ENCODE measurements at places on chromosomes 3 and 15.

DNA sequence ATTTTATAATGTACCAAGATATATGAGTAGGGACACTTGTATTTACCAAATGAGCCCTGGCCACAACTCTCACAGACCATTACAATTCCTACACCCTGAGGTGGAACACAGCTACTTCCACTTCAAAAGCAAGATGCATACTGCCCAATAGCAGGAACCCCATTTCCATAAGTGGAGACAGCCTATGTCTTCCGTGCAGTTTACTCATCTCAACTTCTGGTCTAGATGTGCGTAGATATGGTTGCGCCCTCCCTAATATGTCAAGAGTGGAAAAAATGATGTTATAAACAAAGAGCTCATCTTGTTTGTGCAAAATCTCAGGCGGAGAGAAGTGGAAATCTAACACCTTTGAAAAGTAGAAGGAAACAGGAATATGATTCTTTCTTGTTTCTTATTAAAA is 44.6 kb downstream of the RAB27A start:
- H3K27me3 ChIP-seq, result no peaks in the 10 kb centered on the region
- no peak overlapping the region for H3K27ac ChIP-seq
- no peaks in the 10 kb centered on the region for H3K4me1 ChIP-seq

GRCh38 chr3:42055291-42055690 is 35.9 kb upstream of the TRAK1 start:
- no peaks in the 10 kb centered on the region for H3K4me1 ChIP-seq
- no peak for DNase-seq
- H3K27me3 ChIP-seq, result no peaks in the 10 kb centered on the region
- no peaks in the 10 kb centered on the region for H3K36me3 ChIP-seq
- no peak overlapping the region for H3K4me3 ChIP-seq
- H3K27ac ChIP-seq, result no peak overlapping the region

DNA sequence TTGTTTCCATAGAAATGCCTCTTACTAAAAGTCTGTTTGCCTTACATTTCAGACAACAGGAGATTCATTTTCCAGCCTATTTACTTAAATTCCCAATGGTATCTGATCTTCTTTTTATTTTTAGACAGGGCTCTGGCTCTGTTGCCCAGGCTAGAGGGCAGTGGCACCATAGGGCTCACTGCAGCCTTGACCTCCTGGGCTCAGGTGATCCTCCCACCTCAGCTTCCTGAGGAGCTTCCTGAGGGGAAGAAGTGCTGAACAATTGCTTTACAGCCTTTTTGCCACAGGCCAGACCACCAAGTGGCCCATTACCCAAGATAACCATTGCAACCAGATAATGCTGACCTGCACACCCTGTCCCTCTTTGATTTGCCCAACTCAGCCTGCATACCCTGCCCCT is 126.3 kb downstream of the PLCH1 start:
- H3K27ac ChIP-seq, result peak overlapping the region; percentile 69
- no peak for DNase-seq
- H3K4me1 ChIP-seq, result peaks cover 28% of the 10 kb centered on the region
- no peaks in the 10 kb centered on the region for H3K36me3 ChIP-seq

DNA sequence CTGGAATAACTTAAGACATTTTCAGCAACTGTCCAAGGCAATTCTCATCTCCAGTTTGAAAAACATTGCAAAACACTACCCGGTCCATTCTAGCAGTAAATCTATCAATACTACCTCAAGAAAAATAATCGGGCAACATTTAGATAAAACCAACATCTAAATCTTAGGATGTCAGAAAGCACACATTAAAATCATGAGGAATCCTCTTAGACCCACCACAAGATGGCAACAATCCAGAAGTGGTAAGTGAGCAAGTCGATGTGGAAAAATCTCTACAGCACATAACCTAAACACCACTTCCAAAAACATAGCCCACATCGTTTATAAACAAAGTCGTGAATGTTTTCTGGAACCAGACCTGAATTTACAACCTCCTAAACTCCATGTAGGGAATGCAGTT is 5.7 kb downstream of the PLCH1 start:
- no peak for DNase-seq
- H3K27ac ChIP-seq, result no peak overlapping the region
- no peak overlapping the region for H3K4me3 ChIP-seq
- H3K27me3 ChIP-seq, result peaks cover 17% of the 10 kb centered on the region
- no peaks in the 10 kb centered on the region for H3K36me3 ChIP-seq
- H3K4me1 ChIP-seq, result peaks cover 7% of the 10 kb centered on the region

- H3K27ac ChIP-seq, result no peak overlapping the region
- peaks cover 4% of the 10 kb centered on the region for H3K27me3 ChIP-seq
- no peaks in the 10 kb centered on the region for H3K36me3 ChIP-seq
Measured at GRCh38 chr15:36882487-36883131, 217.7 kb downstream of the MEIS2 start.

- H3K4me3 ChIP-seq, result no peak overlapping the region
- H3K36me3 ChIP-seq, result peaks cover 28% of the 10 kb centered on the region
- DNase-seq, result no peak
- H3K27ac ChIP-seq, result no peak overlapping the region
- H3K27me3 ChIP-seq, result no peaks in the 10 kb centered on the region
- H3K4me1 ChIP-seq, result no peaks in the 10 kb centered on the region
Measured at GRCh38 chr3:152355744-152356665, 87.3 kb downstream of the MBNL1 start.

DNA sequence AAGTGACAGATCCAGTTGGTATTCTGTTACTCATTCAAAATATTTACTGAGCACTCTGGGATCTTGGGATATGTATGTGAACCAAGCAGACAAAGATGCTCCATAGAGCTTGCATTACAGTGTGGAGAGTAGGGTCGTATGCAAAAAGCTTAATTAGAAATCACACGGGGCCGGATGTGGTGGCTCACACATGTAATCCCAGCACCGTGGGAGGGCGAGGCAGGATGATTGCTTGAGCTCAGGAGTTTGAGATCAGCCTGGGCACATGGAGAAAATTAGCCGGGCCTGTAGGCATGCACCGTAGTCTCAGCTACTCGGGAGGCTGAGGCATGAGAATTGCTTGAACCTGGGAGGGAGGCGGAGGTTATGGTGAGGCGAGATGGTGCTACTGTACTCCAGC is 68.7 kb upstream of the MB21D2 start:
- no peaks in the 10 kb centered on the region for H3K36me3 ChIP-seq
- H3K27ac ChIP-seq, result no peak overlapping the region
- no peak for DNase-seq

DNA sequence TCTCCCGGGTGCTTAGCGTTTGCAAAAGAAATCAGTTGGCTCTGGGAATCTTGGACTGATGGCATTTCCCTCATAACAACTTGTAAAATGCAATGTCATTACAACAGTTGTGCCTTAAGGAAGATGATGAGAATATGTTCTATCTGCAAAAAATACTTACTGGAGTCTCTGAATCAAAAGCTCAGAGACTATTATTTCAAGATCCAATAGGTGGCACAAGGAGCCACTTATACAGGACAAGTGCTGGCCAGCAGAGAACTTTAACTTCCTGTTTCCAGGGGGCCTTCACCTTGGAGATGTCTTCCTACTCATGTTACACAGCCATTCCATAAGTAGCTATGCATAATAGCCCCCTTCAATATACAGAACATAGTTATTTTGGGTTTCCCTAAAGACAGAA is 8.9 kb upstream of the RPS27L start:
- no peak overlapping the region for H3K27ac ChIP-seq
- no peak for DNase-seq
- no peaks in the 10 kb centered on the region for H3K36me3 ChIP-seq
- H3K4me1 ChIP-seq, result no peaks in the 10 kb centered on the region

DNA sequence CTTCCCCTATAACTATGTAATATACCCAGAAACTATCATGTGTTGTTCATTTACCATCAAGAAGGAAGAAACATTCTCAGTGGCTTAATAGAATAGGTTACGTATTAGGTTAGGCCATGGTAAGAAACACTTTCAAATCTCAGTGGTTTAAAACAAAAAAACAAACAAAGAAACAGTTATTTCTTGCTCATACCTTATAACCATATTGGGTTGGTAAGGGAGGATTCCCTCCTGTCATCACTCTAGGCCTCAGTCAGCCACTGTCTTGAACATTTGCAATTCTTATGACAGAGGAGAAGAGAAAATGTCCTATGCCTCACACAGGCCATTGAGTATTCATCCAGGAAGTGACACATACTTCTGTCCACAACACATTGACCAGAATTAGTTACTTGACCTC is 727.7 kb upstream of the NECTIN3 start:
- H3K4me3 ChIP-seq, result no peak overlapping the region
- no peak overlapping the region for H3K27ac ChIP-seq
- no peaks in the 10 kb centered on the region for H3K36me3 ChIP-seq
- DNase-seq, result no peak

GRCh38 chr3:107992976-107993684 is 97.7 kb downstream of the CD47 start:
- H3K27ac ChIP-seq, result no peak overlapping the region
- no peak overlapping the region for H3K4me3 ChIP-seq
- no peaks in the 10 kb centered on the region for H3K36me3 ChIP-seq
- no peaks in the 10 kb centered on the region for H3K27me3 ChIP-seq
- no peak for DNase-seq
- H3K4me1 ChIP-seq, result no peaks in the 10 kb centered on the region

DNA sequence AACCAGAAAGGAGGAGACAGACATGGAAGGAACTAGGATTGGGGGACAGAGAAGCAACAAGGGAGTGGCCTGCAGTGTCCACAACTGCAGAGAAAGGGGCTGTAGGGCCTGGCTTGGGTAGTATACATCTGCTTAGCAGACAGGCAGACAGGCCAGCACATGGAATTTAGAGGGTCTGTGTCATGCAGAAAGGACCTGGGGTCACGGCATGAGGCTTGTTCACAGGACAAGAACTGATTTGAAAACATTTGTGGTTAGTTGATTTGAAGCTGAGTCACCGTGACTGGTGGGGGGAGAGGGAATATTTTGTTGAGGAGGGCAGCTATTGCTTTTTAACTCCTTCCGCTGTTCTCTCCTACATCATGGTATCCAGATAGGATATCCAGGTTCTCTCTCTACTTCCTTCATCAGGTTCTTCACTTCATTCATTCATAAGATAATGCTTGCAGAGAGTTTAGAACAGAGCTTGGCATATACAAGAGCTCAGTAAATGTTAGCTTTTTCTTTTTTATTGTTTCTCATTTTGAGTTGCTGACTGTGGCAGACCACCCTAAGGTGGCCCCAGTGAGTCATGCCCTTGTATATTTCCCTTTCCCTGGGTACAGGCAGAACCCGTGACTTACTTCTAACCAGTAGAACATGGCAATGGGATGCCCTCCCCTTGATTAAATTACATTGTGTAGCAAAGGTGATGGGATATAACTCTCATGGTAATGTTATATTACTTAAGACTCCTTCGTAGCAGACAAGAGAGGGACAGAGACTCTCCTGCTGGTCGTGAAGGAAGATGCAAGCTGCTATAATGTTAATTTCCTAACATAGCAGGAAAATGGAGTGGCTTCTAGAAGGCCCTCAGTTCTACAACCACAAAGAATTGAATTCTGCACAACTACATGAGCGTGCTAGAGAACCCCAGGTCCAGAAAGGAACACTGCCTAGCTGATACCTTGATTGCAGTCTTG is 95.0 kb upstream of the NMNAT3 start:
- H3K4me3 ChIP-seq, result no peak overlapping the region
- H3K4me1 ChIP-seq, result no peaks in the 10 kb centered on the region
- no peak for DNase-seq
- no peaks in the 10 kb centered on the region for H3K27me3 ChIP-seq
- no peaks in the 10 kb centered on the region for H3K36me3 ChIP-seq
- no peak overlapping the region for H3K27ac ChIP-seq

GRCh38 chr3:52231502-52232278 is 6.2 kb upstream of the TLR9 start:
- peak; percentile 80 for DNase-seq
- H3K36me3 ChIP-seq, result peaks cover 66% of the 10 kb centered on the region
- H3K27ac ChIP-seq, result no peak overlapping the region
- no peaks in the 10 kb centered on the region for H3K27me3 ChIP-seq
- no peak overlapping the region for H3K4me3 ChIP-seq
- H3K4me1 ChIP-seq, result peaks cover 26% of the 10 kb centered on the region

DNA sequence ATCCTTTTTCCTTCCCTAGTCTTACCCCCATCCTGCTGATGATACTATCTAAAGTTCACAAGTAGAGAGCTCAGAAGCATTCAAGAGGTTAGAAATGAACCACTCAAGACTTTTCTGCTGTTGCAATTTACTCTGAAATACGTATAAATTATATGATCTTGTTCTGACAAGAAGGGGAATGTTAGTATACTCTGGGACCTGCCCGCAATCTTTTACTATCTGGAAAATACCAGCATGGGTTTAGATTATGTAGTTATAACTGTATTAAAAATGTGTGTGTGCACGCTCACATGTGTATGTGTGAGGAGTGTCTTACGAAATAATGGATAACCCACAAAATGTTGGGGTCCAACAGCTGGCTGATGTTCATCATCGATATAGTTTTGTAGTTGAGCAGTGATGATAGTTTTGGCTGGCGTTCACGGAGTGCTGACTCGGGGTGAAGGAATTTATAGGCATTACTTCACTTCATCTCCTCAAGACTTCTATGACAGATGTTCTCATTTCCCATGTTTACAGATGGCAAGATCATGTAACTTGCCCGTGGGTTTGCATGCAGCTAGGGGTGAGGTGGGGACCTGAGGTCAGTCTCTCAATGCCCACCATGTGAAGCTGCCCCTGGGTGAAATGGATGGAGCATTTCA is 297.5 kb upstream of the LYSMD4 start:
- no peak for DNase-seq
- H3K36me3 ChIP-seq, result peaks cover 97% of the 10 kb centered on the region
- no peak overlapping the region for H3K27ac ChIP-seq

DNA sequence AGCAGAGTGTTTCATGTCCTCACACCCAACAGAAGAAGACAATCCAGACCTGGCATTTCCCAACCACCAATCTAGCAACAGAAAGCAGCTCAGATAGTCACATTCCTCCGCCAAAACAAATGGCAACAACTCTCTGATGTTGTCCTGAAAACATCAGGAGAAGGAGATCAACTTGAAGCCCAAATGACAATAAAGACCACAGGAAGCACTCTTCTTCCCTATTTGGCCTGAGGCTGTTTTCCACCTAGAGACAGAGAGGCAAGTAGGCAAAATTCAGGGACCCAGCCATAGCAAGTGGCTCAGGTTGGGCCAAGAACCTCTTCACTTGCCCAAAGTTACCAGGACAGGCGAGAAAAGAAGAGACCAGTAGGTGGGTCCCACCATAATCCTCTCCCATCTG is 35.0 kb downstream of the ZNF148 start:
- no peak overlapping the region for H3K27ac ChIP-seq
- no peaks in the 10 kb centered on the region for H3K36me3 ChIP-seq
- H3K27me3 ChIP-seq, result no peaks in the 10 kb centered on the region
- DNase-seq, result no peak
- H3K4me3 ChIP-seq, result no peak overlapping the region

- H3K27ac ChIP-seq, result no peak overlapping the region
- no peak for DNase-seq
- H3K36me3 ChIP-seq, result no peaks in the 10 kb centered on the region
- no peak overlapping the region for H3K4me3 ChIP-seq
- H3K4me1 ChIP-seq, result no peaks in the 10 kb centered on the region
Measured at GRCh38 chr3:113276751-113277080, 65.4 kb downstream of the BOC start.

Measured in DND-41 (cell line).